Heart left ventricle (tissue), 16 donors: ENCODE measurements at places on chromosomes 11 and 22. TPM values are rescaled to one million over a fixed set of nuclear protein-coding genes. Genes with fewer than 3 reads are reported as not detected.

- DNase-seq = no peak
These were observed 670 bp downstream of the MAPK8IP1 start for GRCh38 chr11:45885921-45886721.

CBL gene
- 7.3 TPM for total RNA-seq

CEND1 gene
- 0.30 TPM for total RNA-seq

OR2AG1 gene
- not detected for total RNA-seq
